ENCODE measurements at places on chromosomes 11 and 22.

DNA sequence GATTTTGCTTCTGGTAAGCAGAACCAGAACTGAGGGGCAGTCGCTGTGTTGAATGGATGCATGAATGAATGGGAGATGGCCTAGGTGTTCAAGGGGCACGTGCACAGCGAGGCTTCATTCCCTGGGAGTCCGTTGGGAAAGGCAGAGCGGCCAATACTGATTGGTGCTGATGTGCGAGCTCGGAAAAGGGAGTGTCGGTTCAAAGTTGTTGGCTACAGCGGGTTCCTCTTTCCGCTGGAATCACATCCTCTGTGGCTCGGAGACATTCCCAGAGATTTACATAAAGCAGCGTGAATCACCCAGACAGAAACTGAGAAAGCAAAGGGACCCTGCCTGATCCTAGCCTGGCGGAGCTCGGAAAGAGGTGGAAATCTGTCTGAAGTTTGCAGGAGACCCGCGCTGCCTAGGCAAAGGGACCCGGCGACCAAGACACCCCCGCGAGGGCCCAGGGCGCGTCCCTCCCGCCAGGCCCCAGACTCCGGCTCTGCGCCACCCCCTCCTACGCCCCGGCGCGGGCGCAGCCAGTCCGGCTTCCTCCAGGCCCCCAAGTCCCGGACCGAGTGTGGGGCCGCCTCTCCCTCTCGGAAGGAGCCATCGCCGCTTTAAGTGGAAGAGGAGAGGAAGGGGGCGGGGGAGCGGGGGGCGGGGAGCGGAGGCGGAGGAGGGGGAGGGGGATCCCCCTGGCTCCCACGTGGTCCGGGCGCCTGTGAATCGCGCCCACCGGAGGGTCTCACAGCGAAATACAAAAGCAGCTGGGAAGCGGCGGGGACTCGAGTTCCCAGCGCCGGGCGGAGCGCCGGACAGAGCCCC lies at the start of gene FJX1:
Gene FJX1, plus strand, starts transcription at position 774 of the 810 bp plus-strand sequence. CDS start 177 bp downstream, outside the sequence.
- DNase-seq, result no peak

- no peak for DNase-seq
Measured at GRCh38 chr11:19574916-19575315, 137.7 kb upstream of the NAV2 start.

- no peak for DNase-seq
Measured at GRCh38 chr22:23856721-23857605, 712 bp upstream of the SLC2A11 start.

- DNase-seq, result no peak
Measured at GRCh38 chr11:61764606-61765260, 12.3 kb downstream of the MYRF start.

- no peak for DNase-seq
Measured at GRCh38 chr11:56848141-56848809, 99.8 kb upstream of the OR9G4 start.

DNA sequence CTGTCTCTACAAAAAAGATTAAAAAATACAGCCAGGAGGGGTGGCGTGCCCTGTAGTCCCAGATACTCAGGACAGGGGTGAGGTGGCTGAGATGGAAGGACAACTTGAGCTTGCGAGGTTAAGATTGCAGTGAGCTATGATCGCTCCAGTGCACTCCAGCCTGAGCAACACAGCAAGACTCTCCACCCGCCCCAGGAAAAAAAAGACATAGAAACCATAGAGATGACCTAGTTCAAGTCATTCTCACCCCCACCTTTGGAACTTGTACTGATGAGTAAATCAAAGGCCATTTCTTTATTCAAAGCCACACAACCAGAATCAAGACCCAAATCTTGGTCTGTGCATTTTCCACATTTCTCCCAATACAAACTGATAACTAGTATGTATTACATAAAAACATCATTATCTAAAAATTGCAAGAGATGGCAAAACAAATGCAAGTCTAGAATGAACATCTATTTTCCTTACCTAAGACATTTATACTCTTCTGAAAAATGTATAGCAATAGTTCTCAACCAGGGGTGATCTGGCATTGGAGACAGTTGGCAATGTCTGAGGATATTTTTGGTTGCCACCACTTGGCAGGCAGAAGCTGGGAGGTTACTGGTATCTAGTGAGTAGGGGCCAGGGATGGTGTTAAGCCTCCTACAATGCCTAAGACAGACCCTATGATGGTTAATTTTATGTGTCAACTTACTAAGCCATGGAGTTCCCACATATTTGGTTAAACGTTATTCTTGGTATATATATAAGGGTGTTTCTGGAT lies 34.6 kb downstream of the LGR4 start:
- no peak for DNase-seq
